Stimulated activated CD8-positive, alpha-beta memory T cell treated with anti-CD3 and anti-CD28 coated beads, Interleukin-4, amount 100 ng/mL, for 1 hour (primary cell): ENCODE measurements at places on chromosomes 5 and 9.

DNA sequence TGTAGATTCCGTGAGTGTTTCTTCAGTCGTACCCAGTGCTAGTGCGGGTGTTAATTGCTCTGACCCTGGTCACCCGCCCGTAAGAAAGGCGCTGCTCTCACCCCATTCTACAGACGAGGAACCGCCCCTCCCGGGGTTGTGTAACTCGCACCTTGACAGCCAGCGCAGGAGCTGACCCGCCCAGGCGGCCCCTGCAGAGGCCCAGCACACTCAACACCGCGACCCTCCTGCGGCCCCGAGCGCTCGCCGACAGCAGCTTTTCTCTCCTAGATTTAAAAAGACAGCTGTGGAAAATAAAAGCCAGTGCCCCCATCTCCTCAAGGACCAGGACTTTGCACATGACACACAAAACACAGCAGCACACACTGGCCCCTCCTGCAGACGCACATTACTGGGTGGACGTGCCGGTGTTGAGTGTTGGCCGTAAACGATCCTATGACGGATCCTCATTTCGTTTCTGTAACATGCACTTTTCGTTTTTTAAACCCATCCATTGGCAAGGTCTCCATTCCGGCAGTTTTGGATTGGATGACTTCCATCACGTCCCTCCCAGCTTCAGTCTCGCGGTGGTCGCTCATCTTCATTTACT lies 22.9 kb downstream of the OR2V2 start:
- no peak for DNase-seq

GRCh38 chr5:153211076-153211475 lies 279.4 kb upstream of the GRIA1 start:
- DNase-seq: no peak

- no peak for DNase-seq
Observed at GRCh38 chr5:72647806-72648205, 140.6 kb upstream of the ZNF366 start.

GRCh38 chr5:119390404-119390803 lies 34.6 kb downstream of the TNFAIP8 start:
- DNase-seq: no peak

- no peak for DNase-seq
Observed at GRCh38 chr9:126506361-126507317, 107.1 kb upstream of the LMX1B start.

DNA sequence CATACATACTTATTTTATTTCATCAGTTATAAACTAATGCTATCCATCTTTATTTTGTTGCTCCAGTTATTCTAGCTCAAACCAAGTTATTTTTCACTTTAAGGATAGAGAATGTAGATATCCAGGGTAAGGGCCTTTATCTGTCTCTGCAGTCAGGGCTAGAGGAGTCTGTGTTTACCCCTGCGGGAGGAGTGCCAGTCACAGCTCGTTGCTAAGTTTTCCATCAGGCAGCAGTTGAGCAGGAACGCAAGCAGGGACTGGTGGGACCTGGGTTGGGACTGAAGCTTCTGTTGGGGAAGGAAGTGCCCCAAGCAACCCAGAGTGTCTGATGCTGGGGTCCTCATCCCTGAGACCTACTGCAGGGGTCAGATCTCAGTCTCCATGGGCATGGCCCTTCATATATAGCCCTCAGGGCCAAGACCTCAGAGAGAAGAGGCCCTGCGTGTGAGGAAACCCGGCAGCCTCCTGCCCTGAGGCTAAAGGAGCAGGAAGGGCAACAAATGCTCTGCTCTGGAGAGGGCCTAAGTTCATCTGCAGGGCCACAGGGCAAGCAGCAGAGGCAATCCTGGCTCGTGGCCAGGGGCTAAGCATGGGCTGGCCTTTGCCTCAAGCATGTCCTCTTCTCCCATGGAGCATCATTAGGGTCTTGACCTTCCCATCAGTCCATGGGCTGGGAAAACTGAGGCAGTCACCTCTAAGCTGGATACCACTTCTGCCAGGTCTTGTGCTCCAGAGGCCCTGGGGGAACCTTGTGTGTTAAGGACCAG lies 6.6 kb downstream of the SLC22A4 start:
- no peak for DNase-seq

DNA sequence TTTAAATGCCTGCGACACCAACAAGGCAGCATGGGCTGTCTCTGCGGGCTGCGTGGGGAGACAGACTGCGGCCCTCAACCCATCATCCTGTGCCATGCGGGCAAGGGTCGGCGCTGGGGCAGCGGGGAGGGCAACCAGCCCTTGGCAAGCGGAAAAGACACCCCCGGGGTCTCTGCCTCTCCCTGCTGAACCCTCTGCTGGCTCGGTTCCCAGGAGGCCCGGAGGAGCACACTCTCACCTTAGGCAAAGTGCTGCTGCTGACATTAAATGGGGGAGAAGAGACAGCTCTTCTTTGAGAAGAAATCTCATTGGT lies 129.6 kb upstream of the PPP1R26 start:
- DNase-seq: no peak

DNA sequence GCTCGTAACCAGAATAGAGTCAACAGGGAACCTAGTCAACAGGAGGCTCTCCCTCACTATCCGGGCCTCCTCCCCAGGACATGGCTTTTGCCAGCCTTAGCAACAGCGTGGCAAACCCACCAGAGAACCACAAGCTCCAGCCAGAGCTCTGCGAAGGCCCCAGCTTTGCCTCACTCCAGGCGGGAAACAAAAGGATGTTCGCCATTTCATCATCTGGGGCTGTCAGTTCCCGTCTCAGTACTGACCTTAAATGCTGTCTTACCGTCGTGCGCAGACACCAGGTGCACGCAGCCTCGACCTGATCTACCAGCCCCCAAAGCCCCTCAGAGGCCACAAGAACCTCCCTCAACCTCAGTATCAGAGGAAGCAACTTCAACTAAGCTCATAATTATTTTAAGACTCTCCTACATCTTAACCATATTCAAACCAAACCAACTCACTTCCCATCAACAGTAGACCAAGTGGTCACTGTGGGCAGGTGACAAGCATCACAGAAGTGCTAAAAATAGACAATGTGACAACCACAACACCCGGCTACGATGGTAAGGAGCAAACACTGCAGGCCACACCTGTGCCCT lies 71.4 kb downstream of the SEMA4D start:
- DNase-seq: no peak

- no peak for DNase-seq
Observed at GRCh38 chr5:88667496-88668201, 215.3 kb downstream of the MEF2C start.

DNA sequence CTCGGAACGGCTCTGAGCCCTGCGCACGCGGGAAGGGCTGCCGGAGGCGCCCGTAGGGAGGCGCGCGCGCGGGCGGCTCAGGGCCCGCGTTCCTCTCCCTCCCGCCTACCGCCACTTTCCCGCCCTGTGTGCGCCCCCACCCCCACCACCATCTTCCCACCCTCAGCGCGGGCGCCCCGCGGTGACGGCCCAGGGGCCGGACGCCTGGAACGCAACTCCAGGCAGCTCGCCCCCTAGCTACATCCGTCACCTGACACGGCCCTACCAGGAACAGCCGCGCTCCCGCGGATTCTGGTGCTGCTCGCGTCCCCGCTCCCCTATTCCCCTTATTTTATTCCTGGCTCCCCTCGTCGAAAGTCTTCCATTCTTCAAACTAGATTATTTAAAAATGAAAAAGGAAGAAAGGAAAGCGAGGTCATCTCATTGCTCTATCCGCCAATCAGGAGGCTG lies at the start of gene CDKN2B-AS1:
Gene CDKN2B-AS1, plus strand, starts transcription at position 236 of the 450 bp plus-strand sequence.
- no peak for DNase-seq

DNA sequence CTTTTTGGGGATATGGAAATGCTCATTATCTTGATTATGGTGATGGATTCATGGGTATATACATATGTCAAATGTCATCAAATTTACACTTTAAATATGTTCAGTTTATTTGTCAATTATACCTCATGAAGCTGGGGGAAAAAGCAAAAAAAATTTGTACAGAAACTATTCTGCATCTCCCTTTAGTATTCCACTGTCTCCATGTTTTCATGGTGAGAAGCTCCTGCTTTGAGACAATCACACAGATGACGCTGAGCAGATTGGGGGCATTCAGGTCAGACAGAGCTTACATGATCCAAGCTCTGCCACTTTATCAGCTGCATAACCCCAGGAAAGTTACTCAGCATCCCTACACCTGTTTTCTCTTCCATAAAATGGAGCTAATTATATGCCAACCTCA lies 101.5 kb downstream of the PLPPR1 start:
- DNase-seq: no peak

GRCh38 chr9:121671612-121672155 lies 20.2 kb downstream of the DAB2IP start:
- DNase-seq: no peak

DNA sequence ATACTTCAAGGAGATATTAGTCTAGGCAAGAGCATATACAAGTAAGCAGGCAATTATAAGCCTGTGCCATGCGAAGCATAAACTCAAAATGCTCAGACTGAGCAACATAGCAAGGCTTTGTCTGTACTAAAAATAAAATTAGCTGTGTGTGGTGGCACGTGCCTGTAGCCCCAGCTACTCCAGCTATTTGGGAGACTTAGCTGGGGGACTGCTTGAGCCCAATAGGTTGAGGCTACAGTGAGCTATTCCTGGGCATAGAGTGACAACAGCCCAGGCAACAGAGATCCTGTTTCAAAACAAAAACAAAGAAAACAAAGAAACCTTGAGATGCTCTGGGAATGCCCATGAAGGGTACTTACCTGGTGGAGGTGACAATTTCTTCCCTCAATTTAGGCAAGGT lies 130.5 kb upstream of the ZNF608 start:
- no peak for DNase-seq
